Stimulated activated CD4-positive, alpha-beta T cell treated with anti-CD3 and anti-CD28 coated beads, Interleukin-15, amount 100 ng/mL, for 1 hour (primary cell): ENCODE measurements at places on chromosomes 7 and 10.
A peak's percentile ranks its signal among the peaks of the same experiment; 100 is the strongest.

GRCh38 chr7:139808427-139808826 lies 20.6 kb upstream of the TBXAS1 start:
- no peak for DNase-seq

- no peak for DNase-seq
These were observed 12.7 kb upstream of the SNX8 start for GRCh38 chr7:2326951-2327350.

DNA sequence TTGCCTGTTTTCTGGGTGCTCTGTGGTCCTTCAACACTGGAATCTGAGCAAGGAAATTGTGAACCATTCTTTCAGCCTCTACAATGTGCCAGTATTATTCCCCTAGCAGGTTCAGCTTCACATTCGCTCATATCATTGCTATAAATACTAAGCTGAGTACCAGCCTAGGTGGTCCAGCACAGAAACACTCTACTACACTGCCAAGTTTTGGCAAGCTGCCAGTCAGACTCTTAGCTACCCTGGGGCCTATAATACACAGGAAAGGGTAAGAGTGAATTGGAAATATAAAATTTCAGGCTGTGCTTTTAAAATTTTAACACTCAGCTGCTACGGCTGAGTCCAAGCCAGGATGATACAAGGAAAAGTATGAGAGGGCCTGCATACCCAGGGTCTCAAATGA lies 49.9 kb upstream of the PPP1R3A start:
- no peak for DNase-seq

DNA sequence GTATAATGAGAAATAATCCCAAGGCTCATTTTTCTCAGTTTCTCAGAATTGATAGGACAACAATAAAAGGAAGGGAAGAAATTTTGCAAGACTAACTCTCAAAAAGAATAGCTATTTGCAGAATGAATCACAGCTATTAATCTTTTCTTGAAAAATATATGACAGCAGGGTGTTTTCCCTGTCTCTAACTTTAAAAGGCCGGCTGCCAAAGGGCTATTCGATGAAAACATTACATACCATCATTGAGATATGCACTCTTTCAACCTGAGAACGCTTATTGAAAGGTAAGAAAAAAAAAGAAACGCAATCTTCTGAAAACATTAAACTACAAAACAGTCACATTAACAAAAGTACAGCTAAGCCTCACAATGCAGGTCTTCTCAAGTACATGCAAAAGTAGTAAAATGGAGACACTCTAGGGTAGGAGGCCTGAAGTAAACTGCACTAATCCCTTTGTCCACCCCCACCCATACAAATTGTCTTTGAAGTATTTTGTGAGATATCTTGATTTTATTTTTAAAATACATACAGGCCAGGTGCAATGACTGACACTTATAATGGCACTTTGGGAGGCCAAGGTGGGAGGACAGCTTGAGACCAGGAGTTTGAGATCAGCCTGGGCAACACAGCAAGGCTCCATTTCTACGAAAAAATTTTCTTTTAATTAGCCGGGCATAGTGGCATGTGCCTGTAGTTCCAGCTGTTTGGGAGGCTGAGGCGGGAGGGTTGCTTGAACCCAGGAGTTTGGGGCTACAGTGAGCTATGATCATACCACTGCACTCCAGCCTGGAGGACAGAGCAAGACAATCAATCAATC lies 83.0 kb downstream of the PARD3 start:
- DNase-seq, result no peak

DNA sequence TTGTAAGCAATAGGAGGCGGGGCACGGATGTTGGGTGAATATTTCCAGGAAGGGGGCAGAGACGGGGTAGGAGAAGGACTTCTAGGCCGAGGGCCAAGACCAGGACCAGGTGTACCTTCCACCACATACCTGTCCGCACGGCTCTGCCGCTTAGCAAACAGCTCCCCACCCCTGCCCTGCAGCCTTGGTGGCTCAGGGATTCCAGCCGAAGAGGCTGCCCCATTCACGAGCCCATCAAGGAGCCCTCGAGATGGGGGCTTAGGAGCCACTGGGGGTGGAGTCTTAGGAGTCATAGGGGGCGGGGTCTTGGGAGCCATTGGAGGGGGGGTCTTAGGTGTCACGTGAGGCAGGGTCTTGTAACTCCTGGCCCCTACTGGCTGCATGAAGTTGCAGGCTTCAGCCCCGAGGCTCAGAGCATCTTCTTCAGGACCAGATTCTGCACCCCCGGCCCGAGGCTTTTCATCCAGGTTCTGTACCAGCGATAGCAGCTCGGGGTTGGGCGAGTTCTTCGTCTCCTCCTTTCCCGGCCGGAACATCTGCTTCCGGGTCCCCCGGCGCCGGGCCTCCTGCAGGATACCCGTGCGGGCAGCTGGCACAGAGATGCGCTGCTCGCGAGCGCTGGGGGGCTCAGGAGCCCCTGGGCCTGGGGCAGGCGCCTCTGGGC lies 6.1 kb upstream of the MYOZ1 start:
- DNase-seq, result no peak

GRCh38 chr10:33041783-33042437 lies 83.9 kb upstream of the ITGB1 start:
- no peak for DNase-seq

DNA sequence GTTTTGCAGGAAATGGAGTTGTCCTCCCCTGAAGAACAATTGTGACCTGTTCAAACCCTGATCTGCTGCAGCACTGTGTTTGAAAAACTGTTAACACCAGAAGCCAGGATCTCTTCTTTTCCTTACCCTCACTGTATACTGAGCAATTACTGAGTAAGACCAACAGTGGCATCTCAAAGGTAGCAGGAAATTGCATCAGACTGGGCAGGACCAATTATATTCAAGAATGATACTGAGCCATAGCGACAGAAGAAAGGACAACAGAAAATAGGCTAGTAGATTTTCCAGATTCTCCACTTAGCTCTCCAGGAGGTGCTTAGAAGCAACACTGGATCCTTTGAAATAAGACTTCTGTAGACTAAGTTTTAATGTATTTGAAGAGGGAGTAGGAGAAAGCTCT lies 57.4 kb upstream of the INHBA start:
- DNase-seq, result no peak

DNA sequence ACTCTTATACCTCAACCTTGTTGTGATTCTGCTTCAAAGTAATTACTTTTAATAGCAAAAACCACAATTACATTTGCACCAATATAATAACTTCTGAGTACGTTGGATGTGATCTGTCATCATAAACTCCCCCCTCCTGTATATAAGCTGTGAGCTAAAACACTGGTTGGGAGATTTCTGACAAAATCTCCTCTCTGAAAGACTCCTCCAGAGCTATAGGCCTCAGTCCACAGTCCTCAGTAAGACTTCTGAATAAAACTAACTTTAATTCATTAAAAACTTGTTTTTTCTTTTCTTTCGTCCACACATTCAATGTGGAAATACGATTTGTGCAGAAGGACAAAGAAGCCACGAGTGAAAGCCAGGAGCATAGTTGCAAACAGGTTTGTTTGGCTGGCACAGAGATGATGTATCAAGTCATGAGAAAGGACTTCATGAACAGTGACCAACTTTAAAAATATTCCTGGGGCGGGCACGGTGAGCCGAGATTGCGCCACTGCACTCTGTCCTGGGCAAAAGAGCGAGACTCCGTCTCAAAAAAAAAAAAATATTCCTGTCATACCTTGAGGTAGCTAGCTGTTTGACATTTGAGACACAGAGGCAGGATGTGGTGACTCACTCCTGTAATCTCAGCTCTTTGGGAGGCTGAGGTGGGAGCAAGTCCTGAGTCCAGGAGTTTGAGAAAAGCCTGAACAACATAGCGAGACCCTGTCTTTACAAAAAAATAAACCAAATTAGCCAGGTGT lies 91.1 kb upstream of the ARHGAP21 start:
- DNase-seq, result no peak

GRCh38 chr10:33808475-33808874 lies 474.0 kb upstream of the NRP1 start:
- no peak for DNase-seq

- no peak for DNase-seq
These were observed 22.7 kb upstream of the FRMD4A start for GRCh38 chr10:14353291-14353913.

DNA sequence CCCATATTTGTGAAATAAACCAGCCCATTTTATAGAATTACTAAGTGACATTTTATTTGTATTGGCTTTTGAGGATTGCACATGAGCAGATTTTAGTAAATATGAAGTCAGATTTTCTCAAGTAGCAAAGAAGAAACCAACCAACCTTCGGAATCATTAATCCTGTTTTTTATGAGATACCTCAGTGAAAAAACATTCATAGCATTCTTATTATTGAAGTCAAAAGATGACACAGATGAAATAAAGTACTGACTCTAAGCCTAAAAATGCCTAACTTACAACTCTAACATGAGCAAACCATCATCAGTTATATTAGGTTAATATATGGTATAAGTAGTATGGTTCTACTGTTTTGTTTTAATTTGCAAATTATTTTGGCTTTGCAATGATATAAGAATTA lies 59.9 kb upstream of the AGBL3 start:
- no peak for DNase-seq

DNA sequence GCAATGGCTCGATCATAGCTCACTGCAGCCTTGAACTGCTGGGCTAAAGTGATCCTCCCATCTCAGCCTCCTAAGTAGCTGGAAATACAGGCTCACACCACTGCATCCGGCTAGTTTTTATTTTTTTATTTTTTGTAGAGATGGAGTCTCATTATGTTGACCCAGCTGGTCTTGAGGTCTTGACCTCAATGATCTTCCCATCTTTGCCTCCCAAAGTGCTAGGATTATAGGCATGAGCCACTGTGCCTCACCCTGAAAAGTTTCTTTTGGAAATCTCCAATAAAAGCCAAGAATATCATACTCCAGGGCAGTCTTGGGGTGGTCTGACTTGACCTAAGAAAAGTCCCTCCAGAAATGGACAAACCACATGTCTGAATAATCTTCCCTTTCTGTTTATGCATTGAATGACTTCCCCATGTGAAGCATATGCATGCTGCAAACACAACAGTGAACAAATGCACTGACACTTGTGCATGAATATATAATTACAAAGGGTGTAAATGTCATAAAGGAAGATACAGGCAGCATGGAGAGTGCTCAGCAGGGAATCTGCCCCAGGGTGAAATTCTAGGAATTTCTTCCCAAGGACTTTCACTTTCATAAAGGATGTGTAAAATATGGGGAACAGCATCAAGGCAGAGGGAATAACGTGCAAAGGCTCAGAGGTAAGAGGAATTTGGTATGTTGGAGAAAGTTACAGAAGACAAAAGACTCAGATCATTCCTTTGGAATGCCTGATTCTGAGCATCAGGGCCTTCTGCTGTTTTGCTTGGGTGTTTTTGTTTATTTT lies 142.4 kb upstream of the LYZL1 start:
- DNase-seq, result no peak

GRCh38 chr7:6020371-6021286 lies 10.5 kb upstream of the ANKRD61 start:
- no peak for DNase-seq

- no peak for DNase-seq
These were observed 37.1 kb downstream of the TMEM229A start for GRCh38 chr7:123995617-123996326.

GRCh38 chr10:26790221-26790995 lies 70.3 kb downstream of the ABI1 start:
- DNase-seq, result no peak

GRCh38 chr7:120512701-120513100 lies 239.7 kb downstream of the KCND2 start:
- no peak for DNase-seq

DNA sequence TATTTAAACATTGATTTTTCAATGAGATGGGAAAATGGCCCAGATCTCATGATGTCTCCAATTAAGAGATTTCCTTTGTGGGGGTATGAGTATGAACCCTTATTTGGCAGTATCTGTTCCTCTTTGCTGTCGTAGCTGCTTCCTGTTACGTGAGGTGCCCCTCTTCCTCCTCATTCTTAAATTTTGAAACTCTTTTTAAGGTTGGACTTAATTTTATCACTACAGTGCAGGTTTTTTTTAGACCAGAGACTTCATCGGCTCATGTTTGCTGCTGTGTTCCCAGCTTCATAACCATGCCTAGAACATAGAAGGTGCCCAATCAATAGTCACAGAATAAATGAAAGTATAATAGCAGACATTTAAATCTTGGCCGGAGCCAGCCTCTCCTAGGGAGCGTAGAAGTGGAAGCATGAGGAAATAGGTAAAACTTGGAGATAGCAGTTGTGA lies 2.4 kb downstream of the MIOS start:
- no peak for DNase-seq

- DNase-seq, result no peak
These were observed 77.6 kb downstream of the CLRN3 start for GRCh38 chr10:127815147-127815546.

- DNase-seq, result no peak
These were observed 99.4 kb downstream of the MTPN start for GRCh38 chr7:135877805-135878204.

DNA sequence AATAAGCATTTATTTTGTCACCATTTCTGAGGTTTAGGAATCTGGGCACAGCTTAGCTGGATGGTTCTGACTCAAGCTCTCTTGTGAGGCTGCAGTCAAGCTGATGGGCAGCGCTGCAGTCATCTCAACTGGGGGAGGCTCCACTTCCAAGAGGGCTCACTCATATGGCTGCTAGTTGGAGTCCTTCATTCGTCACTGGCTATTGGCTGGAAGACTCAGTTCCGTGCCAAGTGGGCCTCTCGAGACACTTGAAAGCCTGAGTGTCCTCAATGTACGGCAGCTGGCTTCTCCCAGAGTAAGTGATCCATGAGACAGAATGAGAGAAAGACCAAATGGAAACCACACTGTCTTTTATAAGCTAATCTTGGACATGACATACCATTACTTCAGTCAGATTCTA lies 21.6 kb upstream of the COL13A1 start:
- DNase-seq, result no peak

DNA sequence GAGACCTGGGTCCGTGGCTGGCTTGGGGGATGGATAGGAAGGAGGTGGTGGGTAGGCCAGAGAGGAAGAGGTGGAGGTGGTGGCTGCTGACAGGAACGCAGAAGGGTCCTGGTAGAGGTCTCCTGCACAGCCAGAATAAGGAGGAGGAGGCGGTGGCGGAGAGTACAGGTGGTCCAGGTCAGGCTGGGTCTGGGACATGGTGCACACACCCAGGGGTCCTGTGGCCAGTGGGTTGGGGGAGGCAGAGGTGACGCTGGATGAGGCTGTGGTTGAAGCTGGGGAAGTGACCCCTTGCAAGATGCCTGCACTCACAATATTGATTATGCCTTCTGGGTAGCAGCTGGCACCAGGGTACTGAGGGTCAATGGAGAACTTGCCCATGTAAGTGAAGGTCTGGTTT lies 2.2 kb downstream of the EGR2 start:
- peak; percentile 22 for DNase-seq

DNA sequence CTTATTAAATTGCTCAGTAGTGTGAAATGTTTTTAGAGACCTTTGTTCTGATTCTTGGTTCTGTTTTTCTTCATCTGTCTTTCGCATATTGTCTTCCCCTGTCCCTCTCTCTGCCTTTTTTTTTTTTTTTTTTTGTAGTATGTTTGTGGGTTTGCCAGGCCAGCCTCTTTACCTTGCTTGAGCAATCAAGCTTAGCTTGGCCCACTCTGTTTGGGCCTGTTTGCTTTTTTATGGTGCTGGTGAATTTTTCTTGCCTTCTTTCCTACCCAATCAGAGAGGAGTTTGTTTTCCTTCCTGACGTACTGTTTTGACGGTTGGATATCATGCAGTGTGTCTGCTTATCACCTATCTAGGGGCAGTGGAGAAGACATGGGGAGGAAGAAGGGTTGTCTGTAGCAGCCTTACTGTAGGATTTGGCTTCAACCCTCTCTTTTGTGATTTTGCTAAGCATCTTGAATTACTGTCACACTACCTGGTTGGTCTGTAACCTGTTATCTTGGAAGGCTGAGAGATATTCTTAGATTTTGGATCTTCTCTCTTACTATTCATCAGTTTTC lies 64.0 kb downstream of the BBS9 start:
- no peak for DNase-seq

GRCh38 chr7:47953822-47954221 lies 5.6 kb upstream of the PKD1L1 start:
- DNase-seq, result no peak
